ENCODE measurements at places on chromosomes 2 and 18. TPM values are rescaled to one million over a fixed set of nuclear protein-coding genes. Genes with fewer than 3 reads are reported as not detected.

The KIDINS220 gene
- total RNA-seq, result 52.2 TPM

DNA sequence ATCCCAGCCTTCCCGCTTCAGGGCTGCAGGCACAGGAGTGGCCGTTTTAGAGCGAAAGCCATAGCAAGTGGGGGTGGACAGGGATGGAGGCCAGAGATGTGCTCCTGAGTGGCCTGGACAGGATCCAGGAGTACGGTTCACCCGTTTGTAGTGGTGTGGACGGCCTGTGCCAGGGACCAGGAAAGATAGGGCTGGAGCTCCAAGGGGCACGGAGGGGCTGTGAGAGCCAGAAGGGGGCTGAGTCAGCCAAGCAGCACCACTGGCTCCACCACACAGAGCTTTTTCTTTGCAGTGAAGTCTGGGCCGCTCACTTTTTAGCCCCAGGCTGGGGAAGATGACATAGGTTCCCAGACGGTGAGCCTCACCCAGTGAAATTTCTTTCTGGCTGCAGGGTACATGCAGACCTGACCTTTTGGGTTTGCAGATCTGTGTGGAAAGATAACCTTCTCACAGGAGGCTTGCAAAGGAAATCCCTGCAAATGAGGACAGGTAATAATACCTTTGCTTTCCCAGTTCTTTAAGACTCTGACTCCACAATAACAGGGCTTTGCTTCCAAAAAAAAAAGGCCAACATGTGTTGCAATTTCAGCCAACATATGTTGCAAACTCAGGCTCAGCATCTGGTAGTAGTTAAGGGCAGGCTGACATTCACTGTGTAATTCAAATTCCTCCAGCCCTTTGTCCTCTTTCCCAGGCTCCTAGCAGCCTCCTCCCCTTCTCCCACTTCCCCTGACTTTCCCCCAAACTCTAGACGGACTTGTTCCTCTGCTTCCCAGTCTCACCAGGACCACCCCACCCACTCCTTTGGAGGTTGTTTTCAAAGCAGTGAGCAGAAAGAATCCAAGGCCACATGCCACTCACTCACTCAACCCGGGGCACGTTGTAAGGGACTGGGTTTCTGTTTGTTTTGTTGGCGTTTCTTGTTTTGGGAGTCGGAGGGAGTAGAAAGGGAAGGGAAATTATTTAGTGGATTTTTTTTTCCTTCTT, 20.3 kb upstream of the LAPTM4A start:
- peak; percentile 95 for DNase-seq

The NOSTRIN gene
- not detected for total RNA-seq

DNA sequence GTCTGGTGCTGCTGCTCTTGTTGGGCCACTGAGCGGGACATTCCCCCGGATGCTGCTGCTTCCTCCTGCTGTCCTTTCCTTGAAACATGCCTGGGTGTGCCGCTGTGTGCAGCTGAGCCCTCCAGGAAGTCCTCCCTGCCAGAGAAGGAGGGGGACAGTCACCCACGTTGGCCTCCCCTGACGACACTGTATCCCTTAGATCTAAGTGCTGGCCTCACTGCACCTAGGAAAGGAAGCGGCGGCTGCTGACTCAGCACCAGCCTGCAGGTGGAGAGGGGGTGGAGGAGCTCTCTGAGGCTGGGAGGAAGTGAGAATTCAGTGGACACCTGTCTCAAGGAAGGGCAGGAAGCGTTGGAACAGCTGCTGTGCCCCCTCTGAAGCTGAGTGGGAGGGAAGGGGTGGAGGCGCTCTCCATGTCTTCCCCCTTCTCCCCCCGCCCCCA, 239.8 kb downstream of the HAUS1 start:
- no peak for DNase-seq

DNA sequence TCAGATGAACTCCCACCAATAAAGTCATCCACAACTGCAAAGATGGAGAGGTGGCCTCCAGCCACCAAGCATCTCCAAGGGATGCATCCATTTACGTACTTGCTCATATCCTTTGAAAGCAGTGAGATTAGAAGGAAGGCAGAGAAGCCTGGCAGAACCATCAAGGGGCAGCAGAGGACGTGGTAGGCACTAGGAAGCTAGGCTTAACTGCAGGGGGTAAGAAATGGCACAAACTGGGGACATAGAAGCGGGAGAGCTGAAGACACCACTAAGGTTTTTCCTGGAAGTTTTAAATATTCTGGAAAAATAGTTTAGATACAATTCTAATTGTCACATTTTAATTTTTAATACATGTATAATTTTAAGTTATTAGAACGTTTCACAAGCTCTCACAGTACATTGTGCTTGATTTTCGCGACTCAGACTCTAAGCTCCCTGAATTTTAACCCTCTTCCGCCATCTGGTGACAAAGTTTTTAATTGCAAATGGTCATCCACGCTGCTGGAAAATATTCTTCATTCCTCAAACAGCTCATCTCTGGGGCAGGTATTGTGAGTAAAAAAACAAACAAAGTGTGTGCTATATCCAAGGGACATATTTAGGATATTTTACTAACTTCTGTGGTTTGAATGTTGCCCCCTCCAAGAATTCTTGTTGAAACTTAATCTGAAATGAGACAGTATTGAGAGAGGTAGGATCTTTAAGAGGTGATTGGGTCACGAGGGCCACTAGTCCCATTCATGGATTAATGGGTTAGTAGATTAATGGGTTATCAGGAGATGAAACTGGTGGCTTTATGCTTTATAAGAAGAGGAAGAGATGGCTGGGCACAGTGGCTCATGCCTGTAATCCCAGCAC, 1.6 kb upstream of the PSTPIP2 start:
- peak; percentile 81 for DNase-seq

The TMEM37 gene
- total RNA-seq, result not detected

DNA sequence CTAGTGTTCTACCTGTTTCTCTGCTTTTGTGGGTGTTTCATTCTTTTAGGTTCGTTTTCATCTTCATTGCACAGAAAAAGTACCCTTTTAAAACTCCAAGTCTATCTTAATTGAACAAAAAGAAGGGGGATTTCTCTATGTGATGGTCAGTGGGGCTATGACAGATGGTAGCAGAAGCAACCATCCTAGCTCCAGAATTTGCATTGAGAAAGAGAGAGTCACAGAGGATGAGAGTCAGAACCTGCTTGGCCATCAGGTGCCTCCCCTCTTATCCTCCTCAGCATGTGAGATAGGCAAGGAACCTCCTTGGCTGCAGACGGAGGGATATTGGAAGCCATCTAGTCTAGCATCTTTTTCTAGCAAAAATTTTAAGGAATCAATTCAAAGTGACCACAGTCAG, 398.0 kb upstream of the DCC start:
- no peak for DNase-seq

The LDLRAD4 gene
- not detected for total RNA-seq

DNA sequence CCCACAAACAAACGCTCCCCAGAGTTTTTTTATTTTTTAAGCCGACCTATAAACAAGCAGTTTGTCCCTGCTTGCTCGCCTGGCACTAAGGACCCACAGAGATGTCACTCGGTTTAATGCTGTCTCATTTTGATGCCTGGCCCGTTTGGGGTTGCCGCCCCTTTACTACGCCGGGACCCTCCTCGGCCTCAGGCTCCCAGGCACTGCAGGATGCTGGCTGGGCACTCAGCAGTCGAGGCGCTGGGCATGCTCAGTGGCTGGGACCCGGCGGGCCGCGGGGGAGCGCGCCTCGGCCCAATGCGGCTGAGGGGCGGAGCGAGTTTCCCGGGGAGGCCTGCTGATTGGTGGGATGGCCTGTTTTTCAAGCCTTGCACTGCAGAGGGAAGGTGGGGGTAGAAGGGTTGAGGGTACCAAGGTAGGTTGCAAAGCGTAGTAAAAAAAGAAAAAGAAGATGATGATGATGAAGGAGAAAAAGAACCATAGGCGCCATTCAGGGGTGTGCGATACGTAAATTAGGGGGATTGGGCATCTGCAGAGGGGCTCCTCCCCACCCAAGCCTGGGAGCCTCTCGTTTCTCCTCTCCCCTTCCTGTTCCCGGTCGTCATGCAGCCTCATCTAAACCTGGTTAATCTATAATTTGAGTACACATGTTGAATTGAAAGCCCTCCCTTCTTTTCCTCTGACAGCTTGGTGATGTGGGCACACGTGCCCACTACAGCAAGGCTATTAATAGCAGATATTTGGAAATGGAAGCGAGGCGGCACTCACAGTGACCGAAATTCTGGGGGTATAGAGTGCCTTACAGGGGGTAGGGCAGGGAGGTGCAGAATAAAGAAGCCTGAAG, 1.5 kb upstream of the IRS1 start:
- DNase-seq, result peak; percentile 73

All from GM23248 (cell line).